ENCODE measurements at places on chromosomes 4 and X.

- no peak for DNase-seq
Observed at GRCh38 chr4:139712882-139713281, 47.3 kb downstream of the MGST2 start.

DNA sequence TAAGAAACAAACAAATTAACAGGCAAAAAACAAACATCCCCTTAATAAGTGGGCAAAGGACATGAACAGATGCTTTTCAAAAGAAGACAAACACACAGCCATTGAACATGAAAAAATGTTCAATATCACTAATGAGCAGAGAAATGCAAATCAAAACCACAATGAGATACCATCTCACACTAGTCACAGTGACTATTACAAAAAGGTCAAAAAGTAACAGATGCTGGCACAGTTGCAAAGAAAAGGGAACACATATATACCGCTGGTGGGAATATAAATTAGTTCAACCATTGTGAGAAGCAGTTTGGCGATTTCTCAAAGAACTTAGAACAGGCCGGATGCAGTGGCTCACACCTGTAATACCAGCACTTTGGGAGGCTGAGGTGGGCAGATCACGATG, 146.1 kb upstream of the NEIL3 start:
- peak; percentile 65 for DNase-seq

DNA sequence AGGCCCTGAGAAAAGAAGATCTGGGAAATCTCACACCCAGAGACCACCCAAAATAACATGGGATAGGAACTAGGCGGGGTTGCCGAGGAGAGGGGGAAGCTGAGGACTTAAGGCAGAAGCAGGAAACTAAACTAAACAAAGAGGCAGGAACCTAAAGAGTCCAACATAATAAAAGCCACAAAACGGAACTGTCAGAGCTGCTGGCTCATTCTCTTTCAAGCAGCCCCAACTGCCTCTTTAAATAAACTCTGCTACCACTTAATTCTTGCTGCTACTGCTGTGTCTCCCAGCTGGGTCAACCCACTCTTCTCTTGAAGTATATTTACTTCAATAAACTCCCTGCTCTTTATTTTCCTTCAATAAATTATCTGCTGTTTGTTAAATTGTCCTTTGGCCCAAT, 44.5 kb downstream of the MAGEB16 start:
- DNase-seq: no peak

GRCh38 chr4:54187148-54187547, 41.9 kb upstream of the PDGFRA start:
- no peak for DNase-seq

GRCh38 chrX:29687687-29688086, 527.7 kb upstream of the MAGEB2 start:
- DNase-seq: peak; percentile 58

All from fibroblast of skin of abdomen (primary cell).